Bronchial epithelial cell (primary cell): ENCODE measurements at places on chromosomes 6 and 20.

GRCh38 chr6:10250655-10251220 lies 164.1 kb downstream of the TFAP2A start:
- no peak for DNase-seq

DNA sequence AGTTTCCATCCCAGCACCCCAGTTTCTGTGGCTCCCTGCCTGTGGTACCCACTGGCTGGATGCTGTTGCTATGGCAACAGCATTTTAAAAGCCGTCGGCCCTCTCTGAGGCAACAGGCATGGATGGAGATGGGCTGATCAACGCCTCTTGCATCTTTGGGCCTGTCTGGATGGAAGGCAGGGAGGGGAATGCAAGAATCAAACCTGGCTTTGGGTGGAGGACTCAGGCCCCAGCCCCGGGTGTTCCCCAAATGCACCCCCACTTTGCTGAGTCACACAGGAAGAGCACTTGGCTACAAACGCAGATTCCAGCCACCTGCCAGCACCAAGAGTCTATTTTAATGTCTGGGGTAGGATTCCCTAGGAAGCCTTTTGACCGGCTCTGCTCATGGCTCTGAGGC lies 45.7 kb upstream of the TGM2 start:
- peak; percentile 47 for DNase-seq

- no peak for DNase-seq
Measured at GRCh38 chr20:24764794-24765202, 184.3 kb upstream of the CST7 start.

- no peak for DNase-seq
Measured at GRCh38 chr6:34148631-34149451, 3.0 kb upstream of the GRM4 start.

DNA sequence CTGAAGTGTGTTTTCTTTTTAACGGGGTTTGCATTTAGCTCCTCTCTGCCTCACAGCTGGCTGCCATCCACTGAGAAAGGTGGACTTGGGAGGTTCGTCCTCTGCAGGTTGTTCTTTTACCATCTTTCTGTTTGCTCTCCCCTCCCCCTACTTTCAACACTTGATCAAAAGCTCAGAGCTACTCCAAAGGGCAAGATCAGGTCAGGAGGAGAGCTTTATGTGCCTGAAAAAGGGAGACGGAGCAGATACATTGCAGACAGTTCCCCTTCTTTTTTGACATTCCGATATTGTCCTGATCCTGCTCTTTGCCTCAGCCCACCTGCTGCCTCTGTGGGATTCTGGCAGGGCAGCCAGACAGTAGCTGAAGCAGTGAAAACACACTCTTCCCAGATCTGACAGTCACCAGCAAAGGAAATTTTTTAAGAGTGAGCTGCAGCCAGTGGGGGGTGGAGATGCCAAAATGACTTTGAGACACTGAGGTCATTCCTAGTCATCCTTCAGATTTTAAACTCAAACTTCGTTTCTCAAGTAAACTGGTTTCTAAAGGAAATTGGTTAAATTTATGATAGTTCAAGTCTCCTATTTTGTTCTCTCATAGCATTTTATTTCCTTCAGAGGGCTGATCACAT lies 26.5 kb downstream of the SMLR1 start:
- peak; percentile 14 for DNase-seq

GRCh38 chr20:15942130-15942529 lies 631.1 kb downstream of the KIF16B start:
- DNase-seq: peak; percentile 59

DNA sequence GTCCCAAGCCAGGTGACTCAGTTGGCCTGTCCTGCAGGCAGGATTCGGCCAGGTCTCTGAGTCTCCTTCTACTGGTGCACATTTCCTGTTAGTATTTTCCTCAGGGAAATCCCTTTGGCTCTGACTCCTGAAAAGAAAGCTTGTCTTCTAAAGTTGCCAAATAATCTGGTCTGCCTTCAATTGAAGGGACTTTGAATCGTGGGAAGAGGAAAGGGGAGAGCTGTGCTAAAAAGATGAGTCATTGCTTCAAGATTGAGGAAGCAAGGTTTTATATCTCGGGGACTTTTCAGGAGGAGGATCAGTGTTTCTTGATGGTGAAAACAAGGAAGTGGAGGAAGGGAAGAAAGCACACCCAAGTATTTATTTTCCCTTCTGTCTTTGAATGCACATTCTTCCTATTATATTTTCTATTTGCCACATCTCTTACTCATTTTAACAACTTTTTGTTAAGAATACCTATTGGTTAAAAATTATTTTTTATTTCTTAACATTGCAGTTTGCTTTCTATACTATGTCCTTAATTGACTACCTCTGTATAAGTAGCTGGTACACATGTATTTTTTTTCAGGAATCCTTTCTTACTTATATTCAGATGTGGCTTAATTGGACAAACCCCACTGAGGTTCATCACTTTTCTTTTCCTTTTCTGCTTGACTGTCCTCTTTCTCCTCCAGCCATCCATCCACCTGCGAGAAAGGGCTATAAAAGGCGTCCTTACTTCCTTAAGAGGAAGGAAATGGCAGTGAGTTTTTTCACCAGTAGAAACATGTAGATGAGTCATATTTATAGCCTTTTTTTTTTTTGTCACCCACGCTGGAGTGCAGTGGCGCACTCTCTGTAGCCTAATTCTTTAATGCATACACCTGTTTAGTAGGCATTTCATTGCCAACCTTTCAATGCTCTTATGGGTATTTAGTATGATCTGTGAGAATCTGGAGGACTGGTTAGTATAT lies 15.0 kb upstream of the IFNGR1 start:
- DNase-seq: peak; percentile 91

DNA sequence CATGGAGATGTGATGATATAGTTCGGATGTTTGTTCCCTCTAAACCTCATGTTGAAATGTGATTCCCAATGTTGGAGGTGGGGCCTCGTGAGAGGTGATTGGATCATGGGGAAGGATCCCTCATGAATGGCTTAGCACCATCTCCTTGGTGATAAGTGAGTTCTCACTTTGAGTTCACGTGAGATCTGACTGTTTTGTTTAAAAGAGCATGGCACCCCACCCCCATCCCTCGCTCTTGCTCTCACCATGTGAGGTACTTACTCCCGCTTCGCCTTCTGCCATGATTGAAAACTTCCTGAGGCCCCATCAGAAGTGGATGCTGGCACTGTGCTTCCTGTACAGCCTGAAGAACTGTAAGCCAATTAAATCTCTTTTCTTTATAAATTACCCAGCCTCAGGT lies 10.9 kb downstream of the SLC32A1 start:
- no peak for DNase-seq

GRCh38 chr20:57691699-57692098 lies 18.1 kb downstream of the PMEPA1 start:
- no peak for DNase-seq

GRCh38 chr6:17910189-17910588 lies 77.2 kb downstream of the KIF13A start:
- DNase-seq: no peak

DNA sequence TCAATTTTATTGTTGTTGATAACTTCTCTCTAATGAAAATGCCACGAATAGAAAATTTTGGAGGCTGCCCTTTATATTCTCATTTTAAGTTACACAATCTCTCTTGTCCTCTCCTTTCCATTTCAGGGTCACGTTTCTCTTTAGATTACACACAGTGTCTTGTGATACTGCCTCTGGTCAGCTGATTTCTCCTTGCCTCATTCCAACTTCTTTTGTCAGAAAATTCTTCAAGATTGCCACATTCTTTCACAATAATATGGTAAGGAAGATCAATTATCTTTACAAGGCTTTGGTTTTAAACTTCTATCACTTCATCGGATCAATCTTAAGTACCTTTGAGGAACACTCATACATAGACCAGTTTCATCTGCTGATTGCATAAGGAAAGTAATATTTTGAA lies 370.3 kb downstream of the RFPL4B start:
- no peak for DNase-seq

- no peak for DNase-seq
Measured at GRCh38 chr6:129632172-129632613, 77.8 kb downstream of the ARHGAP18 start.

DNA sequence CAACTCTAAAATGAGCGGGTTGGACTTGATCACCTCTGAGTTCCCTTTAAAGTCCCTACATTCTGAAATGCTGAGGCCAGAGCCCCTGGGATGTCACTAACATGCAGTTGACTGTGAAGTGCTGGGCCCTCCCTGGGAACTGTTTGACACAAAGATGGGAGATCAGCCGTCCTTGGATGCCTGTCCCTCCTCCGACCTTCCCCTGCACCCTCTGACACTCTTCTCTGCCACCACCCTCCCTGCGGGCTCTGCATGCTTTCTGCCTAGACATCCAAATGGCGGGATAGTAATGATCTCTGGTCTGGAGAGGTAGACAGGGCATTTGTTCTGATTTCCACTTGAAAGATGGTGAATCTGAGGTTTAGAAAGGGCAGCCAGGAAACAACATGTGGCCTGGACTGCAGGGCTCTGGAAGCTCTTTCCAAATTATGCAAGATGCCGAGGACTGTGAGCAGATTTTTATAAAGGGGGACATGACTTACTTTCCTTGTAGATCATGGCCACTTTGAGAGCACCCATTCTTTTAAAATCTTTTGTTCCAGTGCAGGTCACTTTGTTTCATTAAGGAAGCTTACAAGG lies 113.2 kb downstream of the ZDHHC14 start:
- DNase-seq: no peak

DNA sequence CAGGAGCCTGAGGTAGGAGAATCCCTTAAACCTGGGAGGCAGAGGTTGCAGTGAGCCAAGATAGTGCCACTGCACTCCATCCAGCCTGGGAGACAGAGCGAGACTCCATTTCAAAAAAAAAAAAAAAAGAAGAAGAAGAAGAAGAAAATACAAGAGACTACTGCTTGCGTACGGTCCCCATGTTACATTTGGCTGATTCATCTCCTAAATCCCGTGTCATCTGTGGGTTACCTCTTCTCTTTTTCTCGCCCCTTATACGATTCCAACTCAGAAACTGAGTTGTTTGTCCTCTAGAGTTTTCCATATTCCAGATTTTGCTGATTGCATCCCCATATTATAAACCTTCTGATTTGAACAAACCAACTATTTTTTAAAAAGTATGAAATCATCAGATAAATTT lies 62.4 kb upstream of the NELFCD start:
- DNase-seq: no peak

- no peak for DNase-seq
Measured at GRCh38 chr20:35317416-35318210, 25.4 kb upstream of the FAM83C start.

- peak; percentile 88 for DNase-seq
Measured at GRCh38 chr6:36423101-36423824, 19.4 kb downstream of the PXT1 start.

DNA sequence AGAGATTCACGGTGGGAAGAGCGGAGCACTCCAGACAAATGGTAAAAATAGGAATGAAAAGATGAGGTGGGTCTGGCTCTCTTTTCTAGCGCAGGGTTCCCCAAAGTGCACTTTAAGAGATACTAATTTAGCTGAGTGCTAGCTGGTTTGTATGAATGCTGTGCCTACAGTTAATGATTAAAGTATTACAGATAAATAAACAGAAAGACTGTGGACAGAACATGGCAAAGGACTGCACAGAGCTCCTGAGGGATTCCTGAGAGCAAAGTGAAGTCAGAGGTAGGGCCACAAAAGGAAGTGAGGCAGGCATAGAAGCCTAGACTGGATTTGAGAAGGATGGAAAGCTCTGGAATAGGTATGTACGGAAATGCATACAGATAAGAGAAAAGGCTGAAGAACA lies 114.5 kb downstream of the INSM1 start:
- DNase-seq: no peak

DNA sequence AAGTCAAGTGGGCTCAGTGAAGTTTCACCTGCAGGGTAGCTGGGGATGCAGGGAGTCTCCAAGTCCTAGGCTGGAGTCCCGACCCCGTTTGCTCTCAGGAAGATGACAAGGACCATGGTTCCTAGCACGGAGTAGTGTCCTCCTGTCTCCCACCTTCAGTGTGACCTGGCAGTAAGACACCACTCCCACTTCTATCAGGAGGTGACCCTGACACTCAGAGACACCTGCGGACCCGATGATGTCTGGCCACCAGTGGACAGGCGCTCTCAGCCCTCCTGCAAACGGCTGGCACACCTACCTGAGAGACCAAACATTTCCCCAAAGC lies 1.1 kb downstream of the SOD2 start:
- DNase-seq: no peak

GRCh38 chr6:25352285-25352684 lies 73.1 kb downstream of the CARMIL1 start:
- DNase-seq: no peak

- DNase-seq: peak; percentile 37
Measured at GRCh38 chr6:101259505-101259904, 134.0 kb upstream of the GRIK2 start.

- DNase-seq: no peak
Measured at GRCh38 chr20:17343656-17344452, 117.0 kb downstream of the PCSK2 start.

DNA sequence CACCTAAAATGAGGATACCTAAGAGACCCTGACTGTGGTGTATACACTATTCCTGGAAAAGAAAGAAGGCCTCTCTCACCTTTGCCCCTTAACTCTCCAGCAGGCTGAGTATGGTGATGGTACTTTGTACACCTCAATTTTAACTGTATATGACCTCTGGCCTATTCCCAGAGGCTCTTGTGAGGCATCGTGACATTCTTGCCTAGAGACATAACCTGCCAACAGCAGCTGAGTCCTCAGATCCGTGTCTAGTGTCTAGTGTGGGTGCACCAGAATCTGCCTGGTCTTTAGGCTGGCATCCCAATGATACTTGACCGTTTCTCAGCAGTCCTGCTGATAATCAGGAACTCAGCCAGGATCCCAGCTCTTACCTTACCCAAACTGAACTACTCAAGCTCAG lies 20.0 kb downstream of the TP53INP2 start:
- DNase-seq: no peak

- DNase-seq: peak; percentile 68
Measured at GRCh38 chr6:27502508-27503435, 29.9 kb upstream of the ZNF184 start.

DNA sequence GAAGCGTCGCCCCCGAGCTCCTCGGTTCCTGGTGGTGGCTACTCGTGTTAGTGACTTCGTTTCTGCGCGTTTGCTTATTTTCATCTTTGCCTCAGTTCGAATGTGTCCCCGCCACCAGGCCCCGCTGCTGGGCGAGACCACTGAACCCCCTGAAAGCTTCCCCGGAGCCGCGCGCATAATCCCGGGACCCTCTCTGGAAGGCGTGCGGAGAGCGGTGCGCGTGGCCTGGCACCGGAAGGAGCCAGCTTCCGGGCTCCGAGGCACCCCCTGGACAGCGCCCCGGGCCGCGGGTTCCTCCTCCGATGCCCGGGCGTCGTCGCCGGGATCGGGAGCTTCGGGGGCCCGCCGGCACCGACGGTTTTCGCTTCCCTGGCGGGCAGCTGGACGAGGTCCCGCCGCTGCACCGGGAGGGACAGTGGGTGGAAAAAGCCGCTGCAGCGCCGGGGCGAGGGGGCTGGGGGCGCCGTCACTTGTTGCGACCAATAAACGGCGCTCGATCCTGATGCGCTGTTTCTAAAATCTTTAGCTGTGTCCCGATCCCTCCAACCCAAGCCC lies 643 bp upstream of the SLC35D3 start:
- DNase-seq: no peak

DNA sequence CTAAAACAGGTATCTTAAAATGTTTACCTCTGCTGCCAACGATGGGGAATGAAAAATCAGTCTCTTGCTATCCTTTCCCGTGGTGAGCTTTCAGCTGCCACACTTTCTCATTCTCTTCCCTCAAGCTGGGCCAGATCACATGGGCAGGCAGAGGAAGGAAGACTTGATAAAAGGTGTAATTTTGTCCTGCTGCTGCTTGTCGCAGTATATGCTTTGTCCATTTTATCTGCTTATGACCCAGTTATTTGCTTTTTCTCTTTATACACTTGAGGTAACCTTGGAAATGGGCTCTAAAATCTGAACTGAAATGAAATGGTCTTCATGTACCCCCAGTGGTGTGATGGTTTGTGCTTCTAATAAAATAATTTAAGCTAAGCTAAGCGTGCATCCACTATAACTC lies 695.9 kb upstream of the FLRT3 start:
- DNase-seq: no peak
